ENCODE measurements at places on chromosomes 5 and 9.

GRCh38 chr5:84385705-84386104 lies 1.0 kb upstream of the EDIL3 start:
- no peaks in the 10 kb centered on the region for H3K27me3 ChIP-seq
- DNase-seq, result no peak
- H3K36me3 ChIP-seq, result no peaks in the 10 kb centered on the region
- H3K4me1 ChIP-seq, result no peaks in the 10 kb centered on the region
- peak overlapping the region; percentile 94 for H3K27ac ChIP-seq

DNA sequence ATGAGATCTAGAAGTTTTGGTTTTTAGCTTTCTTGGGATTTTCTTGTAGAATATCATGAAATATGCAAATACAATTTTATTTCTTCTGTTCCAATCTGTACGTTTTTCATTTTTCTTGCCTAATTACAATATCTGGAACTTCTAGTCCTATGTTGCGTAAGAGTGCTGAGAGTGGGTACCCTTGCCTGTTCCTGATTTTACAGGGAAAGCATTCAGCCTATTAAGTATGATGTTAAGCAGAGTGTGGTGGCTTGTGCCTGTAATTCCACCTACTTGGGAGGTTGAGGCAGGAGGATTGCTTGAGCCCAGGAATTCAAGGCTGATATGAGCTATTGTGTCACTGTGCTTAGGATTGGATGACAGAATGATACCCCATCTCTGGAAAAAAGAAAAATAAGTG lies 210.2 kb upstream of the ITGA1 start:
- H3K4me1 ChIP-seq, result no peaks in the 10 kb centered on the region
- no peak overlapping the region for H3K4me3 ChIP-seq
- H3K36me3 ChIP-seq, result no peaks in the 10 kb centered on the region
- H3K27me3 ChIP-seq, result no peaks in the 10 kb centered on the region
- DNase-seq, result no peak

- no peaks in the 10 kb centered on the region for H3K36me3 ChIP-seq
- H3K4me1 ChIP-seq, result no peaks in the 10 kb centered on the region
- no peak overlapping the region for H3K27ac ChIP-seq
- DNase-seq, result no peak
- no peak overlapping the region for H3K4me3 ChIP-seq
These were observed 123.0 kb downstream of the PAX5 start for GRCh38 chr9:36911037-36911436.

GRCh38 chr5:126464016-126464415 lies 40.8 kb downstream of the GRAMD2B start:
- no peak overlapping the region for H3K27ac ChIP-seq
- H3K36me3 ChIP-seq, result peaks cover 39% of the 10 kb centered on the region
- H3K27me3 ChIP-seq, result no peaks in the 10 kb centered on the region
- H3K4me3 ChIP-seq, result no peak overlapping the region
- no peak for DNase-seq
- no peaks in the 10 kb centered on the region for H3K4me1 ChIP-seq

- no peak for DNase-seq
- no peak overlapping the region for H3K4me3 ChIP-seq
- no peak overlapping the region for H3K27ac ChIP-seq
- H3K4me1 ChIP-seq, result no peaks in the 10 kb centered on the region
- H3K36me3 ChIP-seq, result no peaks in the 10 kb centered on the region
These were observed 109.5 kb upstream of the COL5A1 start for GRCh38 chr9:134532084-134532483.

DNA sequence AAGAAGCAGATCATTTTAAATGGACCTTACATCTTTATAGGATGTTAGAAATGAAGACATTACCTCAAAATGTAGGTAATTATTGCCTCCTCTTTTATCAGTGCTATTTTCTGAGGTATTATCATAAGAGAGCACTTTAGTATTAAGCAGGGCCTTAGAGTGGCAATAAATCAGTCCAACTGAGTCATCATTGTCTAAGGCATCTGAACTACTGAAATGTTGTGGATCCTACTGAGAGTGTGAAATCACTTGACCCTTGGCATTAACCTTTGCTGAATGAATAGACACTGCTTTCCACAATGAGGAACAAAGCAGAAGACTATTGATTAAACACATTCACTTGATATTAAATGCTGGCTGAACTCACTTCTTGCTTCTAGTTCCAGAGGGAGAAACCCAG lies 224.6 kb upstream of the ARRDC3 start:
- H3K36me3 ChIP-seq, result no peaks in the 10 kb centered on the region
- H3K4me1 ChIP-seq, result no peaks in the 10 kb centered on the region
- no peak overlapping the region for H3K27ac ChIP-seq
- no peak for DNase-seq
- H3K27me3 ChIP-seq, result no peaks in the 10 kb centered on the region

DNA sequence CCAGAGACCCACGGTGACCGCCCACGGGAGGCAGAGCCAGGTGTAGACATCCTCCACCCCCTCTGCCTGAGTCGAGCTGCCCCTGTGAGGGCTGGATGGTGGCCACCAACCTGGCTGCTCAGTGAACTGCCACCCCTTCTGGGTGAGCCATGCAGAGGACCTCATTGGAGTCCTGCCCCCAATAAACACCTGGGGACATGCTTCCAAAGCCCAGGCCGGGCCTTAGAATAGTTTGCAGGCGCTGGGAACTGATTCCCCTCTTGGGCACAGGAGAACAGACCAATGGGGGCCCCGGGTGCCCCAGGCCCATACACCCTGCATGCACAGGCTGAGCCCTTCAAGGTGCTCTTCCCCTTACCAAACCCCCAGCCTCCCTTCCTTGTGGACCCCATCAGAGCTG lies 38.1 kb upstream of the GFPT2 start:
- H3K27me3 ChIP-seq, result no peaks in the 10 kb centered on the region
- no peak overlapping the region for H3K27ac ChIP-seq
- DNase-seq, result no peak
- H3K4me1 ChIP-seq, result no peaks in the 10 kb centered on the region
- H3K4me3 ChIP-seq, result no peak overlapping the region
- no peaks in the 10 kb centered on the region for H3K36me3 ChIP-seq

- H3K4me3 ChIP-seq, result no peak overlapping the region
- H3K4me1 ChIP-seq, result no peaks in the 10 kb centered on the region
- DNase-seq, result no peak
- no peak overlapping the region for H3K27ac ChIP-seq
These were observed 117.3 kb upstream of the PLPPR1 start for GRCh38 chr9:100911273-100911672.

DNA sequence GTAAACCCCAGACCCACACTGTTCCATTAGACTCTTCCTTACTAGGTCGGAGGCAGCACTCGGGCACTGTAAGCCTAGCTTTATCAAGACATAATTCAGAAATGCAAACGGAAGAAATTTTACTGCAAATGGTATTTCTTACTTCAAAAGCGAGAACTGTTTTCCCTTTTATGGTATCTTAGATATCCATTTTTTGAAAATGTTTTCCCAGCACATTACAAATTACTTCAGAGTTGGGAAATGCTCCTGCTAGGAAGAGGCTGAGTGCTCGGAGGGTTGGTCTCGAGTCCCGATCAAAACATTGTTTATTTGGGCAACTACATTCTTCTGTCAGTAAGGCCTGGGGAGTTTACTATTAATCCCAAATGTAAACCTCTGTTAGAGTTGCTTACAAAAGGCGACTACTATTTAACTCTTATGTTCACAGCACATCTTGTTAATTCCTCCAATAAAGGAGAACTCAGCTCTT lies 332.9 kb downstream of the CWC27 start:
- H3K4me3 ChIP-seq, result no peak overlapping the region
- H3K4me1 ChIP-seq, result no peaks in the 10 kb centered on the region
- H3K27ac ChIP-seq, result peak overlapping the region; percentile 77
- H3K36me3 ChIP-seq, result no peaks in the 10 kb centered on the region
- H3K27me3 ChIP-seq, result no peaks in the 10 kb centered on the region

DNA sequence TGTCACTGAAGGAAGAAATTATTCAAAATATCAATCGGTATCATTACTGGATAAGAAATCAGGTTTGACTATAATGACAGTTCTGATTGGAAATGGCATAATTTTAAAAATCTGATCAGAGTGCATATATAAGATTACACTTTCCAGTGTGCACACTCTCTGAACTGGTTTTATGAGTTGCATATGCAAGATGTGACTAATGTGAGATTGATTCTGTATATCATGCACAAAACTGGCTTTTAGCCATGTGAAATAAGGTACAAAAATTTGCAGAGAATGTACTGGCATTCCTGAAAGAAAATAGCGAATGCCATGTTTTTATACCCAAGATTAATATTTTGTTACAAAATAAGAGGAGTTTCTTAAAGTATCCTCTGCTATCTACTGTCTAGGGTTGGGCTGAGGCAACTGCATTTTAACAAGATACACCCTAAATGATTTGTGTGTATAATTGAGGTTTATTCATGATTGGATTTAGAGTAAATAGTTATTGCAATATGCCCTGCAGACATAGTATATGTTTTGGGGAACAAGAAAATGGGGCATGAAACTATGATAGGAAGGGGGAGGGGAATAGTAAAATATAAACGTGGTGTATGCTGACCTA lies 70.7 kb downstream of the LNPEP start:
- H3K4me3 ChIP-seq, result no peak overlapping the region
- no peaks in the 10 kb centered on the region for H3K27me3 ChIP-seq
- no peak for DNase-seq
- H3K27ac ChIP-seq, result no peak overlapping the region
- H3K4me1 ChIP-seq, result no peaks in the 10 kb centered on the region

DNA sequence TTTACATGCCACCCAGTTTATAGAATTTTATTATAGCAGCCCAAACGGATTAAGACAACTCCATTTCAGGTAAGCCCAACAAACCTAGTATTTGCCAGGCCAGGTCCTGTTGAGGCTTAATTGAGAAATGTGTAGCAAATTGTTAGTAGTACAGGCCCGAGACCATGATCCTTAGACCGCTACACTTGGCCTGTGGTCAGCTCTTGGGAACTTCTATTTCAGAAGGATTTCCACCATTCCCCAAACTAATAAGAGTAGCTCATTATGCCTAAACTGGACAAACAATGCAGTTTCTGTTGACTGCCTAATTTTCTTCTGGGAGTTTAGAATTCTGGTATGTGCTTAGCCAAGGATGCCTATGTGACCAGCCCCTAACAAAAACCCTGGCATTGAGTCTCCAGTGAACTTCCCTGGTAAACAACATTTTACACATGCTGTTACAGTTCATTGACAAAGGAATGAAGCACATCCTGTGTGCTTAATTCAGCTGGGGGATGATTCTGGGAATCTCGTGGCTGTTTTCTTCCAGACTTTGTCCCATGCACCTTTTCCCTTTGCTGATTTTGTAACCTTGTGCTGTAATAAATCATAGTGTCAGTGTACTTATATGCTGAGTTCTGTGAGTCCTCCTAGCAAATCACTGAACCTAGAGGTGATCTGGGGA lies 5.6 kb upstream of the GPX3 start:
- no peak overlapping the region for H3K27ac ChIP-seq
- no peak overlapping the region for H3K4me3 ChIP-seq
- H3K4me1 ChIP-seq, result no peaks in the 10 kb centered on the region
- no peak for DNase-seq
- no peaks in the 10 kb centered on the region for H3K36me3 ChIP-seq

- H3K4me3 ChIP-seq, result no peak overlapping the region
- H3K4me1 ChIP-seq, result no peaks in the 10 kb centered on the region
- H3K36me3 ChIP-seq, result no peaks in the 10 kb centered on the region
These were observed 377.7 kb downstream of the PIK3R1 start for GRCh38 chr5:68593211-68593671.

- H3K27ac ChIP-seq, result no peak overlapping the region
- DNase-seq, result no peak
- H3K27me3 ChIP-seq, result no peaks in the 10 kb centered on the region
- peaks cover 15% of the 10 kb centered on the region for H3K4me1 ChIP-seq
- H3K4me3 ChIP-seq, result no peak overlapping the region
These were observed 43.1 kb downstream of the ZNF366 start for GRCh38 chr5:72464071-72464470.

DNA sequence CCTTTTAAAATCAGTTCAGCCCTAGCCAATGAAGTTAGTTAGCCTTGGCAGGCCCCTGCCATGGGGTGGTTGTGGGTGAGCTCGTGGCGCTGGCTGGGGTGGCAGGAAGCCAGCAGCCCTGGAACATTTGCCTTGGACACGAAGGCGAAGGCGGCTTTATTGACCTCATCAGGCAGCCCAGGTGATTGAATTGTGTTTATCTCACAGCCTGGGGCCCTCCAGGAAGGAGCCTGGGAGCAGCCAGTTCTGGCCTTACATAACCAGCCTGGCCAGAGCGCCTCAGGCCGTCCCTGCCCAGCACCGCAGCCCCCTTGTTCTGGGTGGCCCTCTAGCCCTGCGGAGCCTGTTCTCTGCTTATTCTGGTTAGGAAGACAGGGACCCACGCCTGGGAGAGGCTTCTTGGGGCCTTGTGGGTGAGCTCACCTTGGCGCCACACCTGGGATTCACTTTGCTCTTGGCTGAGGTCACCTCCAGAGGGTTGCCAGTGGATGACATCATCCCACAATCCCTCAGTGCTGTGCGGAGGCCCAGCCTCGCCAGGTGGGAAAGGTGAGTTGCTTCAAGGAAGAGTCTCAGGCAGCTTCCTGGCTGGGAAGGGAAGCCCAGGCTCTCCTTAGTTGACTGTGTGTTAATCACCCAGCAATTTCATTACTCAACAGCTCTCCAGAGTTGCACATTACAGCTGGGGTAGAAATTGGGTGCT lies 54.4 kb upstream of the RPL26L1 start:
- peaks cover 74% of the 10 kb centered on the region for H3K4me1 ChIP-seq
- peak overlapping the region; percentile 97 for H3K27ac ChIP-seq
- peak; percentile 79 for DNase-seq
- H3K4me3 ChIP-seq, result no peak overlapping the region
- peaks cover 2% of the 10 kb centered on the region for H3K36me3 ChIP-seq

GRCh38 chr9:73167614-73168013 lies 15.9 kb downstream of the ANXA1 start:
- no peak overlapping the region for H3K4me3 ChIP-seq
- DNase-seq, result no peak
- H3K27me3 ChIP-seq, result no peaks in the 10 kb centered on the region
- no peak overlapping the region for H3K27ac ChIP-seq

- no peak overlapping the region for H3K4me3 ChIP-seq
- no peak overlapping the region for H3K27ac ChIP-seq
- H3K36me3 ChIP-seq, result no peaks in the 10 kb centered on the region
- H3K27me3 ChIP-seq, result no peaks in the 10 kb centered on the region
- no peak for DNase-seq
These were observed 23.3 kb upstream of the CPLANE1 start for GRCh38 chr5:37272511-37272910.

- no peak overlapping the region for H3K27ac ChIP-seq
- no peaks in the 10 kb centered on the region for H3K36me3 ChIP-seq
- no peak for DNase-seq
These were observed 3.5 kb downstream of the ESM1 start for GRCh38 chr5:54981928-54982327.

GRCh38 chr5:156835905-156836304 lies 14.2 kb upstream of the PPP1R2B start:
- no peaks in the 10 kb centered on the region for H3K36me3 ChIP-seq
- no peaks in the 10 kb centered on the region for H3K4me1 ChIP-seq
- no peak for DNase-seq

GRCh38 chr9:85995599-85995998 lies 54.7 kb downstream of the NAA35 start:
- H3K27ac ChIP-seq, result no peak overlapping the region
- H3K27me3 ChIP-seq, result no peaks in the 10 kb centered on the region
- H3K36me3 ChIP-seq, result peaks cover 10% of the 10 kb centered on the region
- no peaks in the 10 kb centered on the region for H3K4me1 ChIP-seq

GRCh38 chr5:149781612-149782011 lies 51.5 kb downstream of the PPARGC1B start:
- no peak for DNase-seq
- H3K27me3 ChIP-seq, result no peaks in the 10 kb centered on the region
- no peaks in the 10 kb centered on the region for H3K36me3 ChIP-seq
- H3K4me1 ChIP-seq, result no peaks in the 10 kb centered on the region

Data from ascending aorta (tissue), 2 donors.